ENCODE measurements at places on chromosomes 16 and 17.

DNA sequence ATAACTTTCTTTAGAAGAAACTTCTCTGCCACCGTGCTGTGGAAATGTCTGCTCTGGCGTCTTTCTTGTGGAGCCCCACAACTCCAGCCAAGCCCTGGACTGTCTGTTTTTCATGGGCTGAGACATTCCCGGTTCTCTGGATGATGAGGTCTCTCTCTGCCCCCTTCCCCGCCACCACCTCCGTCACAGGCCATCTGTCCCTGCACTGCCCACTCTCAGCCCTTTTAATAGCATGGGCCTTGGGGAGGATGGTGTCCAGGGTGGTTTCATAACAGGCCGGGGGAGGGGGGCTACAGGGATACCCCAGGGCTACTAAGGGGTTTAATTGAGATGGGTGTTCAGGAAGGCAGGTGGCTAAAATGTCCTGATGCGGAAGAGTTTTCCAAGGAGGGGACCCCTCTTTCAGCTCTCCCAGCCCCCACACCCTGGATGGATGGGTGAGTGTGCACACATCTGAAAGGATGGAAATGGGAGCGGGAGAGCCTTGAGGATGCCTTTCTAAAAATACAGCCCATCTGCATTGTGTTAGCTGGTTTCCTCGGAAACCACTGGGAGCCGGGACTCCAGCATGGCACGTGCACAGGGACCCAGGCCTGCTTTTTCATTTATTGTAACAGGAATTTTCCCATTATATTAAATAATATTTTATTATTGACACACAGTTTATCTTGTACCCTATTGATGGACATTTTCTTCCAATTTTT, 14.6 kb upstream of the NDRG4 start:
- DNase-seq, result no peak

GRCh38 chr16:56610017-56610608, 1.7 kb downstream of the MT2A start:
- DNase-seq, result no peak

DNA sequence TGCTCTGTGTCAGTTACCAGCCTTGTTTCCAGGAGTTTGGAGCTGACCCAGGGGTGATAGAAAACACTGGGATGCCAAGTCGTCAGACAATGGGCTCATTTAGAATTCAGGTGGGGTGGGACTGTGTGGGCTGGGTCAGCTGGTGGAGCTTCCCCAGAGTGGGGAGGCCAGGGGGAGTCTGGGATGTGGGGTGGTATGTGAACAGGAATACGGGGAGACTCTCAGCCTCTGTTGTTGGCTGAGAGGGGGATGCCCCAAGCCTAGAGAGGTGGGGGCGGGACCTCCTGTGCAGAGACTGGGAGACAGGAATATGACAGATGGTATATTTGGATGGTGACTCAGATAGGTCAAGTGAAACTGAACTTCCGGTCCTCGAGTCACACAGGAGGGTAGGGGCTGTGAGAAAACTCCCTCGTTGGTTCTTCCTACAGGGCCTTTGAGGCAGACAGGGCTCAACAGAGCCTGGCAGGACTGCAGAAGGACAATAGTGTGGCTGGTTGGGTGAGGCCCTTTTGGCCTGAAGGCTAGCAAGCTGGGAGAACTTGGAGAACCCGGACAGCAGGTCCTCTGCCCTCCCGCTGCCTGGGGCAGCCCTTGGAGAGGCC, 23.7 kb downstream of the CDH1 start:
- DNase-seq, result no peak

DNA sequence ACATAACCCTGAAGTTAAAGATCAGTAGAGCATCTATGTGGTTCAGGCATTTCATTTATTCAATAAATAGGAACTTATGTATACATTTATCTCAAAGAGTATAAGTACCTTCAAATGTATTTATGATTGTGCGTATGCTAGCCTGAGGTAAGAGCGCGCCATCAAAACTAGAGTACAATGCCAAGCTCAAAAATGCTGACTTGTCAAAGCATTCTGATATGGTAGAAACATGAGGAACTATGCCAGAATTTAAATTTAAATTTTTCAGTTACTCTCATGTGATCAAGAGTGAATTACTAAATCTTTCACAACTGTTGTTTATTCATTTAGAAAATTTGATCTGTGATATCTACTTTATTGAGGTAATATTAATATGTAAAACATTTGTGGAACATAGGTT, 225.5 kb upstream of the CDH8 start:
- no peak for DNase-seq

- DNase-seq, result no peak
Observed at GRCh38 chr17:43608313-43608712, 53.4 kb downstream of the MEOX1 start.
